Aorta (tissue), 5 donors: ENCODE measurements at places on chromosomes 7 and 10. TPM values are rescaled to one million over a fixed set of nuclear protein-coding genes. Genes with fewer than 3 reads are reported as not detected.

- no peak for DNase-seq
These were observed 13.5 kb downstream of the UPP1 start for GRCh38 chr7:48102530-48102929.

DNA sequence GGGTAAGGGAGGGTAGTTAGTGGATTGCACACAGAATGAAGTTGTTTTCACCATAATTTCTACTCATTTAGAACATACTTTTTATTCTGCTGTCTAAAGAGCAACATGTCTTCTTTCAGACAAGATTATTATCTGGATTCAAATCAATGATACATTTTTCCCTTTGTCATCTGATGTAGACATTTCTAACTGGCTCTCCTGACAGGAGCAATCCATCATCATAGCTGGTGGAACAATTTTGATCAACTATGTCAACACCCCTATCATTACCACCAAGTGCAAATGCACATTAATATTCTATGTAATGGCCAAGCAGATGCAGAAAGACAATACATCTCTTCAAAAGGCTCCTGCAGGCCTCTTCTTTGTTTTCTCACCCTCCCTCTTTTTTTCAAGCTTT, 672.9 kb upstream of the LRRTM3 start:
- DNase-seq: no peak

DNA sequence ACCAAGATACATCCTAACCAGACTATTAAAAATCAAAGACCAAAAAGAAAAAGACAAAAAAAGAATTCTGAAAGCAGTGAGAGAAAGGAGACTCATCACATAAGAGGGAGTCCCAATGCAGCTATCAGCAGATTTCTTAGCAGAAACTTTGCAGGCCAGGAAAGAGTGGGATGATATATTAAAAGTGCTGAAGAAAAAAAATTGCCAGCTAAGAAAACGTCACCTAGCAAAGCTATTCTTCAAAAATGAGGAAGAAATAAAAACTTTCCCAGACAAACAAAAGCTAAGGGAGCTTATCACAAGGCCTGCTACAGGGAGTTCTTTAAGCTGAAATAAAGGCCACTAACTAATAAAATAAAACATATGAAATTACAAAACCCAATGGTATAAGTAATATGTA, 40.5 kb upstream of the CDK6 start:
- DNase-seq: no peak

DNA sequence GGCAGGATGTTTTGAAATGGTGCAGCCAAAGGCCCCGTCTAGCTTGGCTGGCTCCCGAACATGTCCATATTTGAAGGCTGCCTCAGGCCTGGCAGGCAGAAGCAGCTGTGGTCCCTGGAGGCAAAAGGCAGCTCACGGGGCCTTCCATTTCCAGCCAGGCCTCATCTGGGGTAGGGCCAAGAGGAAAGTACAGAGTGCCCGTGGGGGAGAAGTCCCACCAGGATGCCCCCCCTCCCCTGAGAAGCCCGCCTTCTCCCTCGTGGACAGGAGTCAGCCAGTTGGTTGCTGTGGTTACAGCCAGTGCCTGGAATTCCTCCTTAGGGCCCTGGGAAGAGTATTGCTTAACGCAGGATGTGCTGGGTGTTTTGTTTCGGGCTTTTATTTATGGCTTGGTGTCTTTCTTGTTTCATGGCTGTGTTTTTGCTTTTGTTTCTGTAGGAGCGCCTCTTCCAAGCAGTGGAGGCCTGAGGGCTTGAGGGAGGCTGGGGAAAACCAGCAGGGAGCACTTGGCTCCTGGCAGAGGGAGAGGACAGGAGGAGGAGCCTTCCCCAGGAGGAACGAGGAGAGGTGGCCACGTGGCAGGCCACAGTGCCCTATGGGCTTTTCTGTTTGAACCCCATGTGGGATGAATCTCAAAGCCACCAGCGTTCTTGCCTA, 45.4 kb downstream of the CHST3 start:
- peak; percentile 97 for DNase-seq

DNA sequence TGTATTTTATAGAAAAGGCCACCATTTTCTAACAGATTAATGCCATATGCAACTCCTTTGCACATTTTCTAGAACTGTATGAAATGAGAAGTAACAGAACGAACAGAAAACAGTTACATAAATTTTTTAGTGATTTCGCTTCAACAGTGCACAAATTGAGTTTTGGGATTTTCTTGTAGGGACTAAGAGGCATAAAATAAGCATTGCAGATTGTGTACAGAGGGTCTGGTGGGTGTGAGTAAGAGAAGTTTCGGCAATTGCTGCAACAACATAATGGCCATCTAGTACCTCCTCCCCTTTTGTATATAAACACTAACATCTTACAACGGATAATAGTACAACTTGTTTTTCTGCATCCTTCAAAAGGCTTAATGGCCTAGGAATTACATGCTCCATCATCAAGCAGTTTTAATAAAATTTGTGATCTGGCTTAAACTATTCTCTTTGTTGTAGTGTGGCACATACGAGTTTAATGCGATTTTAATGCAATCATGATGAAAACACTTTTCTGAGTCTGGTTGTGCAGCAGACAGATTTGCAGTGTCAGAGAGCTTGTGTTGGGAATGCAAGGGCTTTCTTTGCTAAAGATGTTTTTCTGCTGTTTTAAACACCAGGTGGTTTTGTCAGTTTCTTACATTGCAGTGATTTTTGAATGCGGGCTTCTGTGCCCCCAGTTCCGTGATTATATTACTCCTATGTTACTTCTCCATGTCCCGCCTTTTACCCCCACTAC, 2.9 kb downstream of the GLCCI1 start:
- no peak for DNase-seq

DNA sequence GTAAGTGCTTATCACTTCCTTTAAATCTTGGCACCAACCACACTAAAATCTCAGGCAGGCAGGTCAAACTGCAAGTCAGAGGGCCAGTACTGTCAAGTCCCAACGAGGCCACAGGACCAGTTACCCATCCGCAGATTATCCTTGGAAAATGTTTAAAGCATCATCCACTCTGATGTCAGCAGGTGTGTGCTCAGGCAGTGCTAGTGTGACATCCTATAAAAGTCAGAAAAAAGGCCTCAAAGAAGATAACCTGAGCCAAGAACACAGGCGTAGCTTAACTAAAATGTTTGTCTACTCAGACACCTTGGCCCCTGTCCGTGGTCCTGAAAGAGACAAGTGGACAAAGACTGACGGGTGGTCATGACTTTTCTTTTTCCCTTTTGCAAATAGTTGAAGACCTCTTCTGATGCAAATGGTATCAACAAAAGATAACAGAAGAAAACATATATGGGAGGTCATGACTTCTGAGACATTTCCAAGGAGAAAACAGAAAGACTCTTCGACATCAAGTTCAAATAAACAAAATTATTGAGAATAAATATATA, 309.3 kb downstream of the KCNMA1 start:
- no peak for DNase-seq

- DNase-seq: no peak
These were observed 29.4 kb upstream of the ANLN start for GRCh38 chr7:36360244-36360643.

DNA sequence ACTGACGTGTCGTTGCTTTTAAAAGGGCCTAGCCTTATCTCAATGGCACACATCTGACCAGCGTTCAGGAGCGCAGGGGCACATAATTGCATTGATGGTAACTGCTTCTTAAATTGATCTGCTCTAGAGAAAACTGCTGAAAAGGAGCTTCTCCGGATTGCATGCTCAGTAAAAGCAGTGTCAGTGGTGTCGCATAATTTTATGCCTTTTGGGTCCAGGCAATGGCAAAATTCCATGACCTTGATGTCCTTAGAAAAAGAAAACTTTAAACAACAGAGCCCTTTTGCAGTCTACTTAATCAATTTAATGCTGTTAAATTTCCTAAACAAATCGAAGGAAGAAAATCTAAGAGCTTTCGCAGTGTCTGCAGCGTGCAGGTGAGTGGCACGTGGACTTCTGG, 75.7 kb downstream of the PTPRE start:
- DNase-seq: no peak

GRCh38 chr10:6493521-6494441, 86.3 kb downstream of the PRKCQ start:
- DNase-seq: no peak

GRCh38 chr10:129523031-129523722, 56.1 kb downstream of the MGMT start:
- no peak for DNase-seq

DNA sequence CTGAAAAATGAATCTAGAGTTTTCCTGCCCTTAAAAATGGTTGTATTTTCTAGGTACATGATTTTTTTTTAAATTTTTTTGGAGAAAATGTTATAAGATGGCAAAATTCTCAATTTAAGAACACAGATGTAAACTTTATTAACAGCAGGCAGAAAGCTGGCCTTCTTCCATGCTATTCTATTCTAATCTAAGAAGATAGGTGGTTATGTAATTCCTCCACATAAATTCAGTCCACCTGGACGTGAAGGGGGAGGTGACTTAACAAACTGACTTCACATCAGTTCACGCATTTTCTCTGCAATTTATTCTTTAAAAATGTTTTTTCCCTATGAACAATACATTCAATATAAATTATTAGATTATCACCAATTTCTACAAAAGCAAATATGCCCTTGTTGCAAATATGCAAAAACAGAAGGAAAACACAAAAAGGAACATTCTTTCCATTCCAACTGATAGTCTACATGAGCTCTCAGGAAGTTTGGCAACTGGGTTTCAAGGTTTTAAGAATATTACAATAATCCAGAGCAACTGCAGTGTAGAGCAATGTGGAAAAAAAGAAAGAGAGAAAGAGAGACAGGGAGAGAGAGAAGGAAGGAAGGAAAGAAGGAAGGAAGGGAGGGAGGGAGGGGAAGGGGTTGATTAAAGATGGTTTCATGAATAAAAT, 76.8 kb downstream of the HIBADH start:
- no peak for DNase-seq

DNA sequence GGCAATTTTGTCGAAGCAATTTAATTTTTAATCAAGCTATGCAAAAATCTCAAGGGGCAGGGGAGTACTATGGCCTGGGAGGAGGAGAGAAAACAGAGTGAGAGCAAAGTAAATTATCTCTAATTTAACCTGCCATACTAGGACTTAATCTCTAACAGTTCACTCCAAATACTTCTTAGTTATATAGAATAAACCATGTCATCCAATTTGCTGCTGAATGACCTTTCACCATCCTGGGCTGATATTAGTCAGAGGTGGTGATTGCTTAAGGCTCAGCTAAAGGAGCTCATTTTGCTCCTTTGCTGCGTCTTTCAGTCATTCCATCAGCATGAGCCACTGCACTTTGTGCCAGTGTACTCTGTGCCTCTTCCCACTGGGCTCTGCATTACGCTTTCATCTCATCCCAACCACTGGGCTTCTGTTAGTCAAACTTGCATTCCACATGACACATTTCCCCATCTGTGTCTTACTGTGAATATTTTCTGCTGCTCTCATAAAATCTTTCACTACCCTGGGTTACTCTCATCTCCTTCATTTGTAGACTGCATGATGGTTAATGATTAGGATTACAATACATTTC, 84.3 kb downstream of the CD36 start:
- DNase-seq: peak; percentile 78

GRCh38 chr10:12042409-12042796, 206 bp downstream of the UPF2 start:
- DNase-seq: peak; percentile 68

GRCh38 chr10:118682533-118682932, 72.2 kb downstream of the CACUL1 start:
- DNase-seq: no peak

DNA sequence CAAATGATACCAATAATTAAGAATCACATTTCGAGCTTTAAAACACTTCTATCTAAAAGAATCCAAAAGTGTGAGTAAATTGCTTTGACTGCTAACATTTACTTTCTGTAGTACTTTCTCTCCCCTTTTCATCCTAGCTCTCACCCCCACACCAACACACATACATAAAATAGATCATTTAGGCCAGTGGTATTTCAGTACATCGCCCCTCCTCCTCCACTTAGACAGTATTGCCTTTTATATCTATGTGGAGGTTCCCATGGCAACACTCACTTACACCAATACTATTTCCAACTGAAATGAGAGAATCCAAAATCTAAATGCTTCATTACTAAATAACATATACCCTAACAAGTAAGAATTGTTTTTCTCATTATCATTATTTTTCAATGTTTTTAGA, 58.9 kb downstream of the HIBADH start:
- DNase-seq: no peak

- DNase-seq: no peak
These were observed 72.4 kb upstream of the PDE1C start for GRCh38 chr7:32142649-32143048.

DNA sequence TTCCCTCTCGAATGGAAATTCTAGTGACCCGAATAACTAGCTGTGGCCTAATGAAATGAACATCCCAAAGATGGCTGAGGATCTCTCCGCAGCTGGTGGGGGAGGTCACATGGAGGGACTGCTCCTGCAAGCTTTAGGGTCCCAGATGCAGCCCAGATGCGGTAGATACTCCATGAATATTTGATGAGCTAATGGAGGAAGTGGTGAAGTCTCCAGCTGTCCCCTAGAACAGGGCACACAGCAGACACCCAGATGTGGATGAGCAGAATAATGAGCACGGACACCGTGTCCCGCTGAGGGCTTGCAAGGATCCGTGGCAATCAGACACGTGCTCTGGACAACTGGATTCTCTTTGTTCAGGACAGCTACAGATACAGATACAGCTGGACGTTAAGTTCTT, 59.2 kb downstream of the DENND2A start:
- no peak for DNase-seq

DNA sequence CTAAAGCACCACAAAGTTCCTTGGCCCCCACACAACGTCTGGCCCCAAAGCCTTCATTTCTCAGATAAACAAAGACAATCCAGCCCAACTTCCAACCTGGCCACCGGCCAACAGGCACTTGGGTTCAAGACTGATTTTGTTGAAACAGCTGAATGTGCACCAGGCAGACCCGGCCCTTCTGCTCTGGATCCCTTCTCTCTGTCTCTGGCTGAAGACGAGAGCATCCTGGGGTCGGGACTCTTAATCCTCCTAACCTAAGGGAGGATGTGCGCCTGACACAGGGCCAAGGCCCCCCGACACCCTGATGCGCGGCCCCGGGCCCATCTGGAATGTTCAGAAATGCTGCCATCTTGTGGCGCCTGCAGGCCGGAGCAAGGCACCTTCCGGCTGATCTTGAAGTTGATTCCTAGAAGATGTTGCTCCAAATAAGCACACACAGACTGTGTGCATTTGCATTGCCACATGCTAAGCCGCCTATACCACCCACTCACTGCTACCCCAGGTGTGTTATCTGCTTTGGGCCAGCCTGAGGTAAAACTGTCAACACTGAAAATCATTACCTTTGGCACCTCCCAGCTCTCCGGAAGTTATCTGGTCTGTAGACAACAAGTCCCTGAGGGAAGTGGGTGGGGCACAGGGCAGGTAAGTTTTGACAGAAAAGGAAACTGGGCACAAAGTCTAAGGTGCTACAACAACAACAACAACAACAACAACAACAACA, 98.4 kb upstream of the HABP2 start:
- DNase-seq: peak; percentile 61

The CCDC3 gene
- total RNA-seq: 119 TPM

The MAGI2 gene
- 25.5 TPM for total RNA-seq

The NPSR1 gene
- not detected for total RNA-seq

The MUC12 gene
- total RNA-seq: 0.24 TPM

The NANOS1 gene
- total RNA-seq: 1.4 TPM

The MRLN gene
- total RNA-seq: not detected

The PIK3CG gene
- total RNA-seq: 11.8 TPM

The NRBF2 gene
- 16.2 TPM for total RNA-seq

The JAZF1 gene
- total RNA-seq: 23.8 TPM

The CD36 gene
- 138 TPM for total RNA-seq

The PFKFB3 gene
- total RNA-seq: 140 TPM

The AKR1C3 gene
- 36.2 TPM for total RNA-seq

The PLAC9 gene
- 37.7 TPM for total RNA-seq

The MPP7 gene
- total RNA-seq: 95.3 TPM

The CALN1 gene
- total RNA-seq: not detected

The DYNC1I1 gene
- total RNA-seq: 13.3 TPM

The WNT8B gene
- total RNA-seq: not detected

The ZC3HAV1 gene
- total RNA-seq: 39.5 TPM
